ENCODE measurements at places on chromosomes 5 and 9.

DNA sequence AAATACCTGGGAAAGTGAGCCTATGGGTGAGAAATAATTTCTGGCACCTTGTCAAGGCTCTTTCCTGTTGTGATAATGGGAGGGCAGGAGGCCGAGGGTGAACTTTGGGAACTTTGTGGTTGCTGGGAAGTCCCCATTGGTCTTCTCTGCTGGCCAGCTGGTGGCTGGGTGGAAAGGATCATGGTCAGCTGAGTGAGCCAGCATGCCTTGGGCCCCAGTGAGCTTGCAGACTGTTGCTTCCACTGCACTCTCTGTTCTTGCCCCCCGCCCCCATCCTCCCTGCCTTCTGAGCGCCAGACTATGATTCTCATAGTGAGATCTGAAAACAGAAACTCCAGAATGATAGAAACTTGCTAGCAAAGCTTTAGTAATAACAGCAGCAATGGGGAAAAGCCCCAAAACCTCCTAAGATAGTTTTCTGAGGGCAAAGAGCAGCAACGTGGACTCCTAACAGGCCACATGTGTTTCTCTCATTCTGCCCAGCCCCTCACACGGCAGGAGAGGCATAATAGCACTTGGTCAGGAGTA is 139.2 kb upstream of the SMARCA2 start:
- DNase-seq: no peak

GRCh38 chr9:93127395-93127911 is 6.6 kb downstream of the NINJ1 start:
- DNase-seq: peak; percentile 56

GRCh38 chr9:135075234-135076142 is 12.0 kb upstream of the OLFM1 start:
- peak; percentile 69 for DNase-seq

DNA sequence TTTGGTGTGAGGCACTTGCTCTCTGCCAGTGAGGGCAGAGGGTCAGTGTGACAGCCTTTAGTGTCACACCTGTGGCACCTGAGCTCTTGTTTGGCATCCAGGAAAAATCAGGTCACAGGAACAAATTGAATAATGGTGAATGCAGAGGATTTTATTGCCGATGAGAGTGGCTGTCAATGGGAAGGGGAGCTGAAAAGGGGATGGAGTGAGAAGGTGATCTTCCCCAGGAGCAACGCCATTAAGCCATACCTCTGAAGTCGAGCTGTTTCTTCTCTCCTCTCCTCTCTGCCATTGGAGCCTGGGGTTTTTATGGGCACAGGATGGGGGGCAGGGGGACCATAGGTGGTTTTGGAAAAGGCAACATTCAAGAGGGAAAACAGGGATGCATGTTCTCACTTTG is 2.4 kb upstream of the HSD17B4 start:
- no peak for DNase-seq

DNA sequence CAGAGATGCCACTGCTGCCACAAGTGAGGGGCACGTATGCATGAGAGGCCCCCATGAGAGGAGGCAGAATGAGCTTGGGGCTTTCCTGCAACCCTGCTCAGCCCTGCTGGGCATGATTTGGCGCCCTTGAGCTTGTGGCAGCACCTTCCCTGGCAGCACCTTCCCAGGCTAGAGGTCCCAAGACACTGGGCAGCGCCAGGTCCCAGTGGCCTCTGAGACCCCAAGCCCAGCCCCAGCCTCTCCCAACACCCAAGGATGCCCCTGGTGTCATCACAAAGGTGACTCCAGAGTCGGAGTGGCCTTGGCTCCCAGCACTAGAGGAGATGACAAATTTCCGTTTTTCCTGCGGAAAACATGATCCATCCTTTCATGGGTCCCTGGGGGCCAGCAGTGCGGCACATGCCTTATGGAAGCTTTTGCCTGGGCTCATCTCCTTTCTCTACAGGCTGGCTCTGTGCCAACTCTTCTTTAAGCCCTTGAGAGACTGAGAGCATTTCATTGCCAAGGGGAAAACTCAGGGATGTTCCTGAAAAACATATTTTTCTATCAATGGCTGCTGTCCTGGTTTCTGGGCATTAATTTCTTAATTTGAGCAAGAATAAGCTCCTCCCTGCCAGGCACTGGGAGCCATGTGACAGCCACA is 77.1 kb upstream of the ADAMTS2 start:
- DNase-seq: peak; percentile 16

All from islet precursor cell (in vitro differentiated cells).